B cell (primary cell): ENCODE measurements at places on chromosomes 12 and 14. TPM values are rescaled to one million over a fixed set of nuclear protein-coding genes. Genes with fewer than 3 reads are reported as not detected.

GRCh38 chr14:98984719-98985041 lies 287.3 kb downstream of the BCL11B start:
- no peak for DNase-seq
- H3K27ac ChIP-seq = no peak overlapping the region
- H3K36me3 ChIP-seq = no peaks in the 10 kb centered on the region
- H3K4me1 ChIP-seq = no peaks in the 10 kb centered on the region
- no peaks in the 10 kb centered on the region for H3K27me3 ChIP-seq
- no peak overlapping the region for H3K4me3 ChIP-seq

The LHX5 gene
- polyA plus RNA-seq = not detected in 2 replicates

DNA sequence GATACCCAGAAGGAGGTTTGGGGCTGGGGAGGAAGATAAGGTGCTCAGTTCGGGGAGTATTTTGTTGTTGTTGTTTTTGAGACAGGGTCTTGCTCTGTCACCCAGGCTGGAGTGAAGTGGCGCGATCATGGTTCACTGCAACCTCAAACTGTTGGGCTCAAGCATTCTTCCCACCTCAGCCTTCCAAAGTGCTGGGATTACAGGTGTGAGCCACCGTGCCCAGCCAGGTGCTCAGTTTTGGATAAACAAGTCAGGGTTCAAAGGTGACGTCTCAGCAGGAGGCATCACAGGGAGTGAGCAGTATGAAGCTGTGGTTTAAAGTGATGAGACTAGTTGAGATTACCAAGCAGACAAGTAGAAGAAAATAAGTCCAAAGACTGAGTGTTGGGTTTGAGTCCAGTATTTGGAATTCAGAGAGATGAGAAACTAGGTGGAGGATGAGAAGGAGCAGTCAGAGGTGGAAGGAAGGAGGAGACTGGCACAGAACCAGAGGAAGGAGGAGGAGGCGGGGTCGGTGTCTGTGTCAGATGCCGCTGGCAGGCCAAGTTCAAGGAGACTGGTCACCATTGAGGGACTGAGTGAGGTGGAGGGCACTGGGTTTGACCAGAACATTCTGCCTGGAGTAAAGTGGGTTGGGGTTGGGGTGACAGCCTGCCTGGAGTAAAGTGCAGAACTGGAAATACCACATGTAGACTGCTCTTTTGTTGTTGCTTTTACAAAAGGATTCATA lies 16.1 kb downstream of the SLC35E3 start:
- no peaks in the 10 kb centered on the region for H3K4me1 ChIP-seq
- no peak overlapping the region for H3K4me3 ChIP-seq
- H3K27ac ChIP-seq = no peak overlapping the region
- no peaks in the 10 kb centered on the region for H3K27me3 ChIP-seq

DNA sequence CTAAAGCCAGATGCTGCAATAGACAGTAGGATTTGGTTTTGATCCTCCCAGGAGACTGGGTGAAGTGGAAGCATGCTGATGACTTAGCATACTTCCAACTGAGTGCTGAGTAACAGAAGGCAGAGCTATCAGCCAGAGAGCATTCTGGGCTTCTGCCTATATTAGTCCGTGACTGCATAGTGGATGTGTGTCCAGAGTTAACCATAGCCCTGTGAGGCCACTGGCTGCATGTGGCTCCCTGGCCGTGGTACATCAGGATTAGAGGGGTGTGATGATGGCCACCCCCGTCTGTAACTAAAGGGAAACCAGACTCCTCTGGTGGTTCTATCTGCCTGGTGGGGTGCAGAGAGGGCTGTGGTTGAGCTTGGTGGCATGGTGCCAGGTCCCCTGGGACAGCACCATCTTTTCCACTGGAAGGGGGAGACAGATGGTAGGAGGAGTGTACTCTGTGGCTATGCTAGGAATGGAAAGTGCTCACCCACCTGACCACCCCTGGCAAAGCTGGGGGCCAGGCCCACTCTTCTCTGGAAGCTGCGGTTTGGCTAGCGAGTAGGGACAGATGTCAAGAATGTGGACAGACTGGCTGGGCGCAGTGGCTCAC lies 27.4 kb downstream of the ABCD4 start:
- H3K4me1 ChIP-seq = no peaks in the 10 kb centered on the region
- H3K27ac ChIP-seq = no peak overlapping the region
- H3K36me3 ChIP-seq = no peaks in the 10 kb centered on the region
- no peak for DNase-seq
- H3K4me3 ChIP-seq = no peak overlapping the region

- H3K27me3 ChIP-seq = peaks cover 19% of the 10 kb centered on the region
- DNase-seq = no peak
- peaks cover 21% of the 10 kb centered on the region for H3K4me1 ChIP-seq
- no peaks in the 10 kb centered on the region for H3K36me3 ChIP-seq
Observed at GRCh38 chr14:76868454-76869170, 42.4 kb downstream of the LRRC74A start.

The TOMM20L gene
- not detected in 2 replicates for polyA plus RNA-seq

DNA sequence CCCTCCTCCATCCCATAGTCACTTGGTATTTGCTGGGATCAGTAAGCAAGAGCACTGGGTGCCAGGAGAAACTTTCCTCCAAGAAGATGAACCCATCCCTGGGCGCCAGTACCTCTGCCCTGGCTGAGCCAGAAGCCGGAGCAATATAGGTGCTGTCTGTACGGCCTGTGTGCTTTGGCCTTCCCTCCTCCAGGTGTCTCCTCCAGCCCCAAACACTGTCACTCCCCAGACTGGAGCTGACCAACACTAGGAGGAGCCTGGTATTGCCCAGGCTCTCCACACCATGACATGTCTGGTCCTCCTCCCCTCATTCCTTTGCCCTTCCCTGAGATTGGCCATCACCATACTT lies 4.9 kb downstream of the GSTZ1 start:
- H3K36me3 ChIP-seq = no peaks in the 10 kb centered on the region
- DNase-seq = no peak
- H3K27me3 ChIP-seq = no peaks in the 10 kb centered on the region
- H3K4me3 ChIP-seq = no peak overlapping the region

The RHOJ gene
- polyA plus RNA-seq = not detected in 2 replicates

The BBS10 gene
- 1.9 TPM in 2 replicates for polyA plus RNA-seq

The DHRS2 gene
- polyA plus RNA-seq = 0.01 TPM in 1 of 2 replicates, not detected in the other

GRCh38 chr12:124177276-124177950 lies 117.5 kb upstream of the RFLNA start:
- H3K36me3 ChIP-seq = no peaks in the 10 kb centered on the region
- no peaks in the 10 kb centered on the region for H3K4me1 ChIP-seq
- H3K27ac ChIP-seq = no peak overlapping the region
- no peak for DNase-seq

GRCh38 chr12:118050972-118051910 lies 9.7 kb downstream of the WSB2 start:
- H3K36me3 ChIP-seq = peaks cover 2% of the 10 kb centered on the region
- no peak for DNase-seq
- H3K4me1 ChIP-seq = no peaks in the 10 kb centered on the region
- no peaks in the 10 kb centered on the region for H3K27me3 ChIP-seq
- H3K4me3 ChIP-seq = no peak overlapping the region

DNA sequence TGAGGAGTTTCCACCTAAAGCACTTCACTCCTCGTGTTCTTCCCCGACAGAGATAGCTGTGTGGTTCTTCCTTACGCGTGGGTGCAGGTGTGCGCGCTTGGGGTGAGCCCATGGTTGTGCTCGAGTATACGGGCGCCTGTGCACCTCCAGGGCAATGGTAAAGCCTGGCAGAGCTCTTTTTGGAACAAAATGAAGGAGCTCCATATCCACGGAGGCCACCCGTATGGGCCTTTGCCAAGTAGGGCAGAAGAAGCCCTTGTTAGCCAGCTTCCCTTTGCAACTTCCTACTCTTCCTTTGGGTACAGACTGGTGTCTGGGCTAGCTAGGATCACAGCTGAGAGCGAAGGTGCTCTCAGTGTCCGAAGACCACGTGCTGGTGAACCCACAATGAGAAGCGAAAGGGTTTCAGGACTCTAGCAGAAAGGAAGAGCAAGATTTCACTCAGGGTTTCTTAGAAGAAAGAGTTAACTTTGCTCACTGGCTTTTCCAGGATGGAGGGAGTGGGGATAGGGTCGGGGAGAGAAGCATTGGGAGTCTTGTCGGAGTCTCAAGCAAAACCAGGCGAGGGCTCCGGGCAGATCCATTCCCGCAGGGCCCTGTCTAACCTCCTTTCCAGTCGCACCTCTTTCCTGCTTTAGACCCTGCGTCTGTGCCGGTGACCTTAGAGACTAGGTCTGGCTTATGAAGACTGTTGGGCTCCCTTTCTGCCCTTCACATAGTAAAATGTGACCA lies 960 bp upstream of the LRFN5 start:
- no peak overlapping the region for H3K4me3 ChIP-seq
- H3K27me3 ChIP-seq = no peaks in the 10 kb centered on the region
- H3K27ac ChIP-seq = no peak overlapping the region
- DNase-seq = peak; percentile 5
- peaks cover 37% of the 10 kb centered on the region for H3K4me1 ChIP-seq

The GLI1 gene
- polyA plus RNA-seq = 5.4 and 8.0 TPM in 2 replicates

DNA sequence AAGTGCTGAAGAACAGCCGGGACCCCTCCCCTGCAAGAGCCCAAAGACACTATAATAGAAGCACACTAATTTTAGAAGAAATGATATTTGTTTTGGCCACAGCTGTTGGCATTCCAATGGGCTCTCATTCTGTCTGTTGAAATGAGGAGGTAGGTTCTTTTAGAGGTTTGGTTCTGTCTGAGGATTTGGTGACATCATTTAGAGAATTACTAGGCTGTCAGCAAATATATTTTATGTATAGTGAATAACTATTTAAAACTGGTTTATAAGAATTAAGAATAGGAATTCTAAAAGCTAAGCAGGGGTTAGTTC lies 200.7 kb upstream of the SLC38A2 start:
- H3K4me3 ChIP-seq = no peak overlapping the region
- no peak for DNase-seq
- H3K4me1 ChIP-seq = no peaks in the 10 kb centered on the region
- H3K36me3 ChIP-seq = no peaks in the 10 kb centered on the region
- H3K27me3 ChIP-seq = no peaks in the 10 kb centered on the region

DNA sequence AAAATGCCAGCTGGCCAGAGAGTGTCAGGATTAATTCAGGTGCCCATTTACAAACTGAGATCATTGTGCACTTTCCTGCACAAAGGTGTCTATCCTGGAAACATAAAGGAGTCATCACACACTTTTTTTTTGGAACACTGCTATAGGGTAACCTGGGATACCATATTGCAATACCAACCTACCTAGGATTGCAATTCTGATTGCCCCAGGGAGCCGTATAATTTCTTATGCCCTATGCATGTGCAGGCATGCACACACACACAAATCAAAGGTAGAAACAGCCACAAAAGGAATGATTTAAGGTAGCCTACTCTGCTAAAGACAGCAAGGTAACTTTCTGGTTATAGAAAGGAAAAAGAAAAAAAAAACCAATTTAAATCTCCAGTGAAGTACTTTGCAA lies 285.3 kb upstream of the KITLG start:
- no peaks in the 10 kb centered on the region for H3K27me3 ChIP-seq
- no peaks in the 10 kb centered on the region for H3K4me1 ChIP-seq
- no peak overlapping the region for H3K27ac ChIP-seq
- no peaks in the 10 kb centered on the region for H3K36me3 ChIP-seq
- no peak for DNase-seq

The TAS2R19 gene
- polyA plus RNA-seq = 0.34 and 0.42 TPM in 2 replicates

GRCh38 chr12:66288121-66288520 lies 14.2 kb upstream of the HELB start:
- no peak for DNase-seq
- H3K27ac ChIP-seq = no peak overlapping the region
- no peaks in the 10 kb centered on the region for H3K4me1 ChIP-seq
- H3K36me3 ChIP-seq = no peaks in the 10 kb centered on the region

The CBLN3 gene
- 29.1 and 35.0 TPM in 2 replicates for polyA plus RNA-seq

GRCh38 chr14:65853407-65853955 lies 441.0 kb downstream of the FUT8 start:
- peaks cover 8% of the 10 kb centered on the region for H3K27me3 ChIP-seq
- no peaks in the 10 kb centered on the region for H3K4me1 ChIP-seq
- H3K4me3 ChIP-seq = no peak overlapping the region
- no peak overlapping the region for H3K27ac ChIP-seq
- no peak for DNase-seq
- no peaks in the 10 kb centered on the region for H3K36me3 ChIP-seq

The PRH2 gene
- polyA plus RNA-seq = 0.89 and 2.6 TPM in 2 replicates

GRCh38 chr12:77108707-77109106 lies 43.3 kb upstream of the E2F7 start:
- no peaks in the 10 kb centered on the region for H3K36me3 ChIP-seq
- no peak for DNase-seq
- no peaks in the 10 kb centered on the region for H3K4me1 ChIP-seq

DNA sequence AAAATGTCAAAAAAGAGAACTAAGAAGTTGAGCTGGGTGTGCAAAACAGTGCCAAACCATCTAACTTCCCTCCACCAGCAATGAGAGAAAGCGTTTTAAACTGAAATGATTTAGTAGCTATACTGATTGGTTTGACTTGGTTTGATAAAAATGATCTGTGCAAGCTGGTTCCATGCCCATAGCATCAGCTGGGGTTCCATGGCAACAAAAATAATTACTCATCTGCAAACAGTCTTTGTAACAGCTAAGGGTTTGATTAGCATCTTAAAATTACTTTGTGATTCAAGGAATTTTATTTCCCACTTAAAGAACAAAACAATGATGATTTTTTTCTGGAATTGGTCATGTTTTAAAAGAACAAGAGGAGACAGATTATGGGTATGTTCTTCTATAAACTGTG lies 15.0 kb upstream of the BICD1 start:
- H3K36me3 ChIP-seq = no peaks in the 10 kb centered on the region
- H3K4me1 ChIP-seq = no peaks in the 10 kb centered on the region
- no peak overlapping the region for H3K27ac ChIP-seq
- no peak overlapping the region for H3K4me3 ChIP-seq
- H3K27me3 ChIP-seq = no peaks in the 10 kb centered on the region

- no peaks in the 10 kb centered on the region for H3K36me3 ChIP-seq
- no peaks in the 10 kb centered on the region for H3K4me1 ChIP-seq
- H3K27ac ChIP-seq = no peak overlapping the region
- no peak overlapping the region for H3K4me3 ChIP-seq
- H3K27me3 ChIP-seq = no peaks in the 10 kb centered on the region
- DNase-seq = no peak
Observed at GRCh38 chr14:57574617-57575288, 81.1 kb upstream of the CCDC198 start.

DNA sequence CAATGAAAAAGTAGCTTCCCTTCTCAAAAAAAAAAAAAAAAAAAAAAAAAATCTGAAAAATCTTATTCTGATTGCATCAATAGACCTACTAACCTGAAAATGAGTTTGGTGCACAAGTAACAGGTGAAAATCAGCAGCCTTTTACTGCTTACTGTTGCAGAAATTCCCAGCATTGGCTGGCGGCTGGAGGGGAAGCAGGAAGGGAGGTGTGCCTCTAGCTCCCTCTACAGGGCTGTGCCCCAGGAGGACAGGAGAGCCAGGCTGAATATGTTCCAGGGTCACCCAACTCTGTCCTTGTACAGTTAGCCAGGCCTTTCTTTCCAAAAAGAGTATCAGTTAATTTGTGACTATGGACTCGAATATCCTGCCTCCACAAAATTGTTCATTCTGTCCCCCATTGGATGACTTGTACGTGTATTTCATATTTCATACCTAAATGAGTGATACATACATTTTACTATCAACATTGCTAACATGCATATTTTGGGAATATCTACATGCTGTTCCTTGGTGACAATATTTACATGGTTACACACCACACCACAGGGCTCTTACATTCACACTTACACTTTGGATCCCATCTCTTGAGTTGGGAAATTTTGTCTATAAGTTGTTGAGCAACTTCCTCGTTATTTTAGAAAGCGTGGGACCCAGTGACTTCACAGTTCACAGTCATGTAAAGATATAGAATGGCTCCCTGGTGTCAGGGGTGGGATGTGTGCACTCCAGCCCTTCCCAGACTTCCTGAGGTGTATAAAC lies 124.8 kb downstream of the SAMD4A start:
- DNase-seq = peak; percentile 53
- H3K36me3 ChIP-seq = no peaks in the 10 kb centered on the region
- H3K4me3 ChIP-seq = no peak overlapping the region
- H3K27me3 ChIP-seq = no peaks in the 10 kb centered on the region
- H3K4me1 ChIP-seq = no peaks in the 10 kb centered on the region
